ENCODE measurements at places on chromosomes 7 and 10.
A peak's percentile ranks its signal among the peaks of the same experiment; 100 is the strongest.

GRCh38 chr10:79465341-79465740, 19.9 kb upstream of the ZCCHC24 start:
- DNase-seq: no peak

DNA sequence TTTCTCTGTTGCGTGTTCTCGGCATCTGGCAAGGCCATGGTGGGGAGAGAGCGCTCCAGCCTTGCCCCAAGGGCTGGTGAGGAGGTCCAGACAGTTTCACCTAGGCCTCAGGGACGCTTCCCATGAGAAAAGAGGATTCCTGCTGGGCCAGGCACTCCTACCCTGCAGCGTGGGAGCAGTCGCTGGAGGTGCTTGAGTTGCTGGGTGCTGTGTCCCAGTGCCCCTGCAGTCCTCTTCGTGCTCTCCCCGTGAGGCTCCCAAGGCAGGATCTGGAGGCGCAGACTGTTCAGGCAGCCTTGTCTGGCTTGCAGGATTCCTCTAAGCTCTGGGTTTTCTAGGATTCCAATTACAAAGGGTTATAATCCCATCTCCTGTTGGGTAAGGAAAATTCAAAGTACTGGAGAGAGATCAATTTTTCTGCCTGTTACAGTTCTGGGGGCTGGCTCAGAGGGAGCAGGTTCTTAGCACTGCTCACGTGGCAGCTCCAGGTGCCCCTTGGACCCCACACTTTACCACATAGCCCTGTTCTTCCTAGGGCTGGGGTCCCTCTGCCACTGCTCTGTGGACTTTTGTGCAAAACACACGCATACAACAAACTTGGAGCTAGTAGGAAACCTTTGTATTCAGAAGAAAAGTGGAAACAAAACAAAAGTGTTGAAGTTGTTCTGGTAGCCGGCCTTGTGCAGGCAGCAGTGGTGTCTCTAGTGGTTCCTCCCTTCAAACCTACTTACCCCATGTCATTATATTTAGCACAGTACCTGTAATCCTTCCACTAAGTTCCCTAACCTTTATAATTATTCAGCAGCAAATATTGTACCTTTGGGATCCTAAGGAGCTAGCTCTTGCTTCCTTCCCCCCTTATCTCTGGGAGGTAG, 60.5 kb downstream of the CCNY start:
- no peak for DNase-seq

GRCh38 chr10:10520491-10521385, 496.9 kb upstream of the CELF2 start:
- peak; percentile 4 for DNase-seq

GRCh38 chr10:112580267-112580666, 133.3 kb downstream of the VTI1A start:
- no peak for DNase-seq

DNA sequence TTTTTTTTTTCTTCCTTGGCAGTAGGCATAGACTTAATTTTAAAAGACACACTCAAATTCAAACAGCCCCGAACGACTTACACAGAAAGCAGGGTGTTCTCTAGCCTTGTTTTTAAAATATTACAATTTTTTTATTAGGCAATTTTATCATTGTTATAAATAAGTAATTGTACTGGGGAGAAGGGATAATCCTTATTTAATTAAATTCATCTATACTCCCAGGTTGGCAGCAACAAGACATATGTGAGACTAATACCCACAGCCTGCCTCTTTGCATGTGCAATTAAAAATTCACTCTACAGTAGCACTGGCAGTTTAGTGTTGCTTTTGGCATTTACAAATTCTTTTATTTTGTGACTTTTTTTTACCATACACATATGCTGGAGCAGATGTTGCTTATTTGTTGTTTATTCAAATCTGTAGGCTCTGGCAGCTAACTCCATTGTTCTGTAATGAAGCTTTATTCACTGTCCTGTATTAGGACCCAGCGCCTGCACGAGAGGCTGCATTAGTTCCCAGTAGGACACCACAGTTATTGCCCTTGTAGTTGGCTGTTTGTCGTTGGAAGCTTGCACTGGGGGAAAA, 84.9 kb upstream of the PPP1R17 start:
- DNase-seq: no peak

DNA sequence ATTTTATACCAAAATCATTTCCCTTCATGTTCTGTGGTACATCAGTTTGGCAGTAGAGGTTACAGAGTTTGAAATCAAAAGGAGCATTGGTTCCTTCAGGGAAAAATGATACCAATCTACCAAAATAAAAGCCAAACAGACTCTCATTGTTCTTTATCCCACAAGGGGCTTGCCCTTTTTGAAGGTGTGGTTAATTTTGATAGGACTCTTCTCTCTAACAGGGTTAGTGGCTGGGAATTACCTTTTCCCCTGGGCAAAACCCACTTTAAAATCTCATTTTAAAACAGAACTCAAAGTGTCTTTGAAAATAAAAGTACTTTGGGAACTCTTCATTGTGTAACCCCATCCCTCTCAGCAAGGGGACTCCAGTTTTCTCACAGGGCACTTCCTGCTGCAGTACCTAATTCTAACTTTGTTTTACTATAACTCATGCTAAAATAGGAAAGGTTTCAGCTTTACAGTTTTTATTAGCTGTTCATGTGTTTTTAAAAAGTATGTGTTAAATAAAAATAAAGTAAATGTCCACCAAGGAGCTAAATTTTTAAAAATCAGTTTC, 30.6 kb downstream of the SMNDC1 start:
- no peak for DNase-seq

- DNase-seq: peak; percentile 6
Observed at GRCh38 chr10:127563718-127564553, 14.8 kb downstream of the NPS start.

DNA sequence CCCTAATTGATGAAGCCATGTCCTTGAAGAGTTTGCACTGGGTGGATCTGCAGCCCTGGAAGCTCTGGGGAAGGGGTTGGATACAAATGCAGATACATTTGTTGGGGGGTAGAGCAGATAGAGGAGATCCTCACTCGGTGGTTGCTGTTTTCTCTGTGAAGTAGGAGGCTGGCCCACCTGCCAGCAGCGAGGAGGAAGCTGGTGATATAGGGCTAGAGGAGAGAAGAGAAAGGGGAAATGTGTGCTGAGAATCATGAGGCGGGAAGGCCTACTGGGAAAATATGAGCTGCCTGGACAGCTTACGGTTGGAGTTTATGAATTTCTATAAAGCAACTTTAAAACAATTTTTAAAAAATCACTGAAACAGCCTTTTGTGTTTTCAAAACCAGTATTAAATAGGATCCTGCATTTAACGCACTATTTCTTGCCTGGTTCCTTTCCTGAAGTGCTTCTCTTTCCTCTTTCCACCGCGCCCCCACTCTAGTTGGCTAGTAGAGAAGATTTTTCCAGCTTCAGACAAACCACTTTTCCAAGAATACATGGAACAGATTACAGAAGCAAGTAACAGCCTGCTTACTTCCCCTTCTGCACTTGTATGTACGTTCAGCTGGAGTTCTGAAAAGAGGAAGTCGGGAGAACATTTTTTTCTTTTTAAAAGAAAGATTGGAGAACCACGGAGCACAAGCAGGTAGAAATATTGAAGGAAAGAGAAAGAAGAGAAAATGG, 100.6 kb upstream of the GLCCI1 start:
- DNase-seq: peak; percentile 17

- DNase-seq: no peak
Observed at GRCh38 chr10:47028466-47028865, 117.2 kb downstream of the PTPN20 start.

GRCh38 chr10:124587811-124588211, 126.2 kb downstream of the LHPP start:
- no peak for DNase-seq

GRCh38 chr7:82110146-82110840, 333.3 kb downstream of the CACNA2D1 start:
- no peak for DNase-seq

GRCh38 chr7:80637454-80637853, 988 bp upstream of the CD36 start:
- DNase-seq: no peak

DNA sequence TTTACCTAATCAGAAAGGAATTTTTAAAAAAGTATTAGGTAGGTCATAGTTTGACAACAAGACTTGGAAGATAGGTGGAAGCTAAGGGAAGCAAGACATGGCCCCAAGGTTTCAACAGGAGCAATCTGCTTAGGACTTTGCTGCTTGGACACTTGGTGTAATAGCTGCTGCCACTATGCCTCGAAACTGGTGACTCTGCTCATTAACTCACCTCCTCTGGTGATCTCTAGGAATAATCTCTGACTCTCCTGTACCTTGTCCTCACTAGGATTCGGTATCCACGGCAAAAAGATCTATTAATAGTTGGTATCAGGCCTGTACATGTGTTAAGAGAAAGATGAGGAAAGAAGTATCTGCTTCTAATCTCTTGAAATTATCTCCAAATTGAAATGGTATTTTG, 53.1 kb downstream of the PTEN start:
- DNase-seq: no peak

DNA sequence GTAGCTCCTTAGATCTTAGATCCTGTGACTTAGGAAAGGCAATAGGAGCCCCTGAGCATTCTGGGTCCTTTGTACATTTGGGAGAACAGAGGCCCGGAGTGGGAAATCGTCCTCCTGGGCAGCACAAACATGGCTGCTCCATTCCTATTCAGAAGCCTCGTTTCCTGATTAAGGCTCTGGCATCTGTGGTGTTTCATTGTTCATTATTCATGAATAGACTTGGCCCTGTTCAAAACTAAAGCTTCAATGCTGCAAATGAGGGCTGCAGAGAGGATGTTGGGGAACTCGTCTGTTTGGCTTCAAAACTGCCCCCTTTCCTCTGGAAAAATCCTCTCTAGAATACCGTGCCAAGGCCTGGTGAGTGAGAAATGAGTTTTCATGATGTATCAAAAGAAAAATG, 3.4 kb upstream of the HTRA1 start:
- DNase-seq: no peak

DNA sequence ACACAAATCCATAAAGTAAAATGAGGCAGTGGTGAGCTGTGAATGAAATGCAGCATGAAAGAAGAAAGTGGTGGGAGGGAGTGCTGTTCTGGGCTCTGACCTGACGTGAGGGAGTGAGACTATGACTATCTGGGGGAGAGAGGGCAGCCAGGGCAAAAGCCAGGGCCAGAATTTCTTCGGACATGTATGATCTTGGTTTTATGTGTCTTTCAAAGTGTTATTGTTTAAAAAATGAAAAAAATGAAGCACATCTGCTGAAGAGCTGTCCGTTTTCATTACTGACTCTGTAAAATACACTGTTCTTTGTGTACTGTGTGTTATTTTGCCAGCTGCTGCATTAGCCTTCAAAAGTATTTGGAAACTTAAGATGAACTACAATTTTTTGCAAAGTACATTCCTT, 70.2 kb upstream of the KLF14 start:
- no peak for DNase-seq

DNA sequence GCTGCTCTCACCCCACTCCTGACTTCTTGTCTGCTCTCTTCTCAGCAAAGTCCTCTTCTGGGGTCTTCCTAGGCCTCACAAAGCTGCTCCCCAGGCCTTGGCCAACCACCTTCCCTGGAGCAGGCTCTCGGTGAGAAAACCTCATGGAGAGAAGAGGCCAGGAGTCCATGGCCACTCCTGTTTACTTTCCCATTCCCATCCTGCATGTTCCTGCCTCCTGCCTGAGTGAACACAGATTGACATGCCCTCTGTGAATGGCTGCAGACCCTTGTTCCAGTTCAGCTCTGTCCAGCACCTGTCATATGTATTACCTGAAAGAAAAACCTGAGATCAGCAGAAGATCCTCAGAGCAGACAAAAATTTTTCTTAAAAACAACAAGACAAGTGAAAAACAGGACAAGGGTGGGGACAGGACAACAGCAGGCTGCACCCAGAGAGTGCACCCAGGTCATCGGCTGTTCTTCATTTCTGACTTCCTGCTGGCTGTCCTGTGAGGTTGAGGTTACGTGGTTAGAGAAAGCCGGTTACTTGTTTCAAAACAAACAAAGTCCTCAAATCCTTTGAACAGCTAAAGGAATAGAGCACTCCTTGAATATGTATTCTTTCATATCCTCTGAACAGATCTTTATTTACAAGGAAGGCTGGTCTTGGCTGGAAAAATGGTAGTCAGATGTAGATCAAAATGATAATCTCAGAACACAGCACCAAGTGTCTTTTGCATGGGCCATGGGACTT, 34.0 kb upstream of the DLD start:
- peak; percentile 46 for DNase-seq
